ENCODE measurements at places on chromosomes 12 and 14.
A peak's percentile ranks its signal among the peaks of the same experiment; 100 is the strongest.

- DNase-seq, result no peak
Observed at GRCh38 chr14:68424443-68425172, 368.3 kb downstream of the ZFP36L1 start.

DNA sequence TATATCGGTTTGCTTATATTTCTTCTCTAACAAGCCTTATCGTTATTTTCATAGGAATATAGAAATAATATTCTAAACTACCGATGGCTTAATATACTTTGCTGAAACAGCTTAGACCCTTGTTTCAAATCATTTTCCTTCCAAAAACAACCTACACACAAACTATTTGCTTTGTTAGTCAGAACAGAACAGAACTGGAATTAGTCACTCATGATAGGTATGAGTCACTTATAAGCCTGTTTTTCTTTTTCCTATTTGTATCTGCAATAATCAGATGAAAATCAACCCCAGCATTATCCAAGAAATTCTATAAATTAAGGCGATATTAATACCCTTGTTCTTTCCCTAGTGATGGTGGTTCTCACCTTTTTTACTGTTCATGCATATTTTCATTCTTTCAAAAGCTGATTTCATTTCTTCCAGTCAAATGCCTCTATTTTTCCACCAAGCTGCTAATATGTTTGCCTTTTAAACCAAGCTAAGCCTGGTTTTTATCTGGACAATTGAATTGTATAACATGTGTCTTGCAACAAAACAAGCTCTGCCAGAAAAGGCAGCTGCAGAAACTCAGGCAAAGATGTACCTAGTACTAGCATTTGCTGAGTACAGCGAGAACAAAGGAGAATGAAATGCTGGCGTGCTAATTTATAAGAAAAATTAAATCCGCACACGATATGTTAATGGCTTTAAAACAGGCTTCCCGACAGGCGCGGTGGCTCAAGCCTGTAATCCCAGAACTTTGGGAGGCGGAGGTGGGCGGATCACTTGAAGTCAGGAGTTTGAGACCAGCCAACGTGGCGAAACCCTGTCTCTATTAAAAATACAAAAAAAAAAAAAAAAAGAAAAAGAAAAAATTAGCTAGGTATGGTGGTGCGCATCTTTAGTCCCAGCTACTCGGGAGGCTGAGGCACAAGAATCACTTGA is 1418.2 kb downstream of the AACS start:
- DNase-seq, result no peak

DNA sequence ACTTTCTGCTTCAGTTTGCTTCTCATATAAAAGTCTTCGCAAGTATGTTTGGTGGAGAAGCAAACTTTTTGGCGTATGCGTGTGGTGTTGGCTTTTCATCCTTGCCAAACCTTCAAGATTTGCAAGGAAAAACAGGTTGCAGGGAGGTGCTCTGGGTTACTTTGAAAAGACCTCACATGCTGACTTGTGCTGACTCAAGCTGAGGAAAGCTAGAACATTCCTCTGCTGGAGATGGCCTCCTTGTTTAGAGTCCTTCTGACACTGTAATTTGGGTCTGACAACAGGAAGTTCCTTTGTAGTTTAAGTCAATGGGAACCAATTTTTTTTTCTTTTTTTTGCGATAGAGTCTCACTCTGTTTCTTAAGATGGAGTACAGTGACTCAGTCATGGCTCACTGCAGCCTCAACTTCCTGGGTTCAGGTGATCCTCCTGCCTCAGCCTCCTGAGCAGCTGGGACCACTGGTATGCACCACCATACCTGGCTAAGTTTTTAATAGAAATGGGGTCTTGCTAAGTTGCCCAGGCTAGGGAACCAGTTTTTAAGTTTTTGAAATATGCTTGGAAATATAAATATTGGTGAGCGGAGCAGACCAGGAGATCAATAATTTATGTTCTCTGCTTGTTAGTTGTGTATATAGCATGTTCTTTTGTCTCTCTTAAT is 2.6 kb upstream of the ACACB start:
- DNase-seq, result no peak

DNA sequence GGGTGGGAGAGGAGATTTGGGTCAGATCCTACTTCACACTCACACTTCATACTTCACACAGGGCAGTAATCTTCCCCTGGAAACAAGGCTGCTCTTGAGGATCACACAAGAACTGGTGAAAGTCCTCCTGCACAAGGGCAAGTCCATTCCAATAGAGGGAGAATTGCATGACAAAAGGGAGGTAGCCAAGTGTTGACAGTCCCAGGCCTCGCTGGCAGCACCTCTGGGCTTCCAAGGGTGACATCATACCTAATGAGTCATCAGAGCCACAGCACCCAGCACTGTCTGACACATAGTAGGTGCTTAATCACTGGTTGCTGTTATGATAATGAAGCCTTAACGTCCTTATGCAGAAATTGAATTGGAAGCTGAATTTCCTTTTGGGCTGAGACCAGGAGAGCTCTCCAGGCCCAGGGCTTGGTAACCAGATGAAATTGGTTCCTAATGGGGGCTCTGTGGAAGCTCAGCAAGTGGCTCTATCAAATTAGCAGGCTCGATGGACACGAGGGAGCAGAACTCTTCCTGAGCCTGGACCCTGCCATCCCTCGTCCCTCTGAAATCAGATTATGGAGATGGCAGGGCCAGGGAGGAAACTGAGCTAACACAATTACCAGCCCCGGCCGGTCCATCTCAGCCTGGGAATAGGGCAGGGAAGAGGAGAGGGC is 58.8 kb upstream of the ACTN1 start:
- no peak for DNase-seq

GRCh38 chr12:32435921-32436705 is 36.8 kb downstream of the FGD4 start:
- DNase-seq, result no peak

DNA sequence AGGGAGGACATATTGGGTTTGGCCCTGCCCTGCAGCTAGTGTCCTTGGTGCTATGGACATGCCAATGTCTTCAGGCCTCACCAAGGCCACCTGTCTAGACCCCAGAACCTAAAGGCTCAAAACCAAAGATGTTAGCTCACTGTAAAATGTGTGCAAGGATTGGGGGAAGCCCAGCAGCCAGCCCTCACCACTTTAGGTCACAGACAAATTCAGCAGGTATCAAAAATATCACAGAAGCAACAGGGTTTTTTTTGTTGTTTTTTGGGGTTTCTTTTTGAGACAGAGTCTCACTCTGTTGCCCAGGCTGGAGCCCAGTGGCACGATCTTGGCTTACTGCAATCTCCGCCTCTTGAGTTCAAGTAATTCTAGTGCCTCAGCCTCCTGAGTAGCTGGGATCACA is 29.0 kb upstream of the NINJ2 start:
- no peak for DNase-seq

GRCh38 chr14:63781686-63782085 is 53.8 kb upstream of the SGPP1 start:
- DNase-seq, result no peak

GRCh38 chr12:132657004-132657727 is 30.0 kb downstream of the POLE start:
- no peak for DNase-seq

DNA sequence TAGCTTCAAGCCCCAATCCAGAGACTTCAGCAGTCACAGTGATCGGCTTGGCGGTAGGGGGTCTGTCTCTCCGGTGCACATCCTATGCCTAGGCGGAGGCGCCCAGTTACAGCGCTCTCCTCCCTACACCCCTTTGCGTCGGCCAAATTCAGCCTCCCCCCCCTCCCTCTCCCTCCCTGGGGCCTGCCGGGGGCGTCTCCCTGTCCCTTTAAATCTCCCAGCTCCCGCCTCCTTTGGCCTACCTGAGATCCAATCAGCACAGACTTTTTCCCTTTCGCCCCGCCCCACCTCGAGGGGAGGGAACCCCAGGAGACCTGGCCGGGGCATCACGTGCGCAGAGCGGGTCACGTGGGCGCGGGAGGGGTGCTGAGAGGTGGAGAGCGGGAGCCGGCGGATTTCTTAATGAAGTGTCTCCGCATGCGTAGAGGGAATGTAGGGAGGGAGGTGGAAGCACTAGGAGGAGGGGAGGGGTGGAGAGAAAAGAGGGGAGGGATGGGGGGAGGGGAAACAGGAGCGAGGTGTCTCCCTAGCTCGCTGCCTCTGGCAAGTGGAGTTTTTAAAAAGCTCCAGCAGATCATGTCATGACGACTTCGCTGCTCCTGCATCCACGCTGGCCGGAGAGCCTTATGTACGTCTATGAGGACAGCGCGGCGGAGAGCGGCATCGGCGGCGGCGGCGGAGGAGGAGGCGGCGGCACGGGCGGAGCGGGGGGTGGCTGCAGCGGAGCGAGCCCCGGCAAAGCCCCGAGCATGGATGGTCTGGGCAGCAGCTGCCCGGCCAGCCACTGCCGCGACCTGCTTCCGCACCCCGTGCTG is at the start of gene HOXC13:
Gene HOXC13, plus strand, starts transcription at position 506 of the 815 bp plus-strand sequence. Its CDS starts 76 bp downstream, at position 582.
- peak; percentile 46 for DNase-seq

DNA sequence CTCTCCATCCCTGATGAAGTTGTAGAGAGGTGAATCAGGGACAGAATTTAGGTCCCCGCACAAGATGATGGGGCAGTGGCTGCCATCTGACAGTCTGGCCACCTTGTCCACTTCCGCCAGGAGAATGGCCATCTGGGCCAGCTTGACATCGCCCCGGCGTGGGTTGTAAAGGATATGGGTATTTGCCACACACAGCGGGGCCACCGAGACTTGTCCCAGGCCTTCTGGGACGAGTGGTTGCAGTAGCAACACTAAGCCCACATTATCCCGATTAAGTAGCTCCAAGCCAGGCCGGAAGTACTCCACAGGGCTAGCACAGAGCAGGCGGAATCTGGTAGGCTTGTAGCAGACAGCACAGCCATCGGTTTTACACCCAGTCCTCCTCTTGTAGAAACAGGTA is 6.2 kb downstream of the ANGEL1 start:
- no peak for DNase-seq

- no peak for DNase-seq
Observed at GRCh38 chr14:90828642-90829487, 12.6 kb upstream of the TTC7B start.

DNA sequence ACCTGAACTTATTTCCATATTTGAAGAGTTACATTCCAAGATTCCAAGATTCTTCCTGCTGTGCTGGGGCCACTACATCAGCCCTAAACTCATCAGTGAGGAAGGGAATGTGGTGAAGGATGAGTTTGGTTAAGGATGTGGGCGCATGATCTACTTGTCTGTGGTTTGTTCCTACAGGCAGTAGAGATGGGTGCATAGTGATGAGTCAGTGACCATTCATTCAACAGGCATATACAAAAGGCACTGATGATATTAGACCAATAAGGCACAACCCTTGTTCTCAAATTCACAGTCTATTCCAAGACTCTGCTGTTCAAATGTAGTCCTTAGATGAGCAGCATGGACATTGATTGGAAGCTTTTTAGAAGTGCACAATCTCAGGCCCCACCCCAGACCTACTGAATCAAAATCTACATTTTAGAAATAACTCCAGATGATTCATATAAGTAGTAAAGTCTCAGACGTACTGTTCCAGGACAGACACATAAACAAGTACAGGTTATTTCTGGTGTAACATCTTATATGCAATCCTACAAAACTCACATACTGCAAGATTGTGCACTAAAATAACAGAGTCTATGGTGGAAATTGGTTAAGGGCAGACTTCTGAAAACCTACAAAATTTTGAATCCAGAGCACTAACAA is 47.7 kb upstream of the MAP3K9 start:
- DNase-seq, result no peak

- no peak for DNase-seq
Observed at GRCh38 chr14:65686761-65687160, 274.2 kb downstream of the FUT8 start.

DNA sequence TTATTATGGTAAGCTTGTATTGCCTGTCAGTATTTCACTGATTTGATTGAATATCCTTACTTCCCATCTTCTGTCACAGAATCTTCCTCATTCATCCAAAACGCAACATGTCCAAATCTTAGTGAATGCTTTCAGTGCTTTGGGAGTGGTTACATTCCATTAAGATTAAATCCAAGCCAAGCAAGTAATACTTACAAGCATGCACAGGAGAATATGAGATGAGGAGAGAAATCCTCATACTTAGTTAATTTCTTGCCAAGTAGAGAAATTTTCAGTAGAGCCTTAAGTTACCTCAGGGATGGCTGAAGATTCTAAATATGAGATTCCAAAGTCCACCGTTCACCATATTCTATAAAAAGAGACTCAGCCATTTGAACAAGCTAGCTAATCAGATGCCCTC is 316.0 kb downstream of the RAD51B start:
- no peak for DNase-seq

DNA sequence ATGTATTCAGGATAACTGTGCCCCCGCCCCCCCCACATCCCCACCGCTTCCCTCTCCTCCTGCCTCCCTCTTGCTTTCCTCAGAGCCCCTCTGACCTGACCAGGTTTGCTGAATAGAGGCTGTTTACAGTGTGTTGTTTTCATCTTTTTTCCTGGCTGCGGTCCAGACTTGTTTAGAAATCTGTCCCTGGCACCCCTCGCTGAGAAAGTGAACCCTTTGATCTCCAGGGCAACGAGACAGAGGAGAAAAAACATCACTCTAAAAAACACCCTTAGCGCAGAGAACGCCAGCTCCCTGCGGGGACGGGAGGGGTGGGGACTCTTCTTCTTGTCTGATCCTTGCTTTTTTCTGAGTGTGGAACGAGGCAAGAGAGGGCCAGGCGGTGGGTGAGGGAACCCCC is 22.5 kb downstream of the SDS start:
- no peak for DNase-seq

GRCh38 chr12:92029902-92030586 is 115.6 kb downstream of the BTG1 start:
- no peak for DNase-seq

GRCh38 chr14:103894034-103894722 is 34.1 kb upstream of the TDRD9 start:
- DNase-seq, result no peak

DNA sequence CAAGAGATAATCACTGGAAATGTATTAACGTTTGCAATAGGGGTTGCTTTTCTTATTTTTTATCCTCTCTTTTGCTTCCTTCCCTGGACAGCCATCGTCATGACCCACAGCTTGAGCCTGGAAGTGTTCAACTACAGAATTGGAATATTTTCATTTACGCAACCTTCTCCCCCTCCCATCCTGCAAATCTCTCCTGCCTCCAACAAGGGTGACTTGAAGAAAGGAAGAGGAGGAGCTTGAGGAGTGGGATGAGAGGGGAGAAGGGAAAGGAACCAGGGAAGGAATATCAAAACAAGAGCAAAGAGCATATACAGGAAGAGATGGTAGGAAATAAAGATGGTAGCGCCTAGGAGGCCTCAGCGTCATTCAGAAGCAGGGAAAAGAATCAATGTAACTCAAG is 1.6 kb upstream of the MANSC4 start:
- DNase-seq, result no peak

DNA sequence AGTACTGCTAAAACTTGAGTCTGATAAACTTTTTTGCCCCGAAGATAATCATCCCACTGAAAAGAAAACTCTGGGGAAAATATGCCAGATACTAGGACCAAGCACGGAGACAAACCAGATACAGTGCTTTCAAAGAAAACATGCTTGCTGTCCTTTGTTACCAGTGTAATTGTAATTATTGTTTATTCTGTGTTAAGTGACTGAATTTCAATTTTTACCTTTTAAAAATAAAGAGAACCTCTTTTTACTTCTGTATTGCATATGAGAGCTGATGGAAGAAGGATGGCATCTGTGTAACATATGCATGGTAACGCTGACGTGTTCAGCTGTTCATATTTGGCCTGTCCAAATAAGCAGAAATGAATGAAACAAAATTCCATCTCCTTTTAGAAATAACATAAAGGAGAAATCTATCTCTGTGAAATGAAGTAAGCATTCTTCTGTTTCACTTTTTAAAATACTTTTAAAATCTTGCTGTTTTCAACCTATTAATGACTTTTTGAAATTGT is 22.5 kb downstream of the SLC35E3 start:
- DNase-seq, result no peak

All from CD8-positive, alpha-beta T cell (primary cell).